ENCODE measurements at places on chromosomes 11 and 22. TPM values are rescaled to one million over a fixed set of nuclear protein-coding genes. Genes with fewer than 3 reads are reported as not detected.

PKP3 gene
- total RNA-seq: 382 TPM

PAK1 gene
- total RNA-seq: 31.1 TPM

C1QTNF4 gene
- 0.43 TPM for total RNA-seq

TH gene
- total RNA-seq: 0.48 TPM

ENTHD1 gene
- total RNA-seq: not detected

OR5B3 gene
- total RNA-seq: not detected

ESAM gene
- not detected for total RNA-seq

ZBTB16 gene
- total RNA-seq: 2.4 TPM

UFD1 gene
- total RNA-seq: 64.3 TPM

TMEM151A gene
- total RNA-seq: not detected

RAB38 gene
- total RNA-seq: 118 TPM

KCTD14 gene
- 6.0 TPM for total RNA-seq

TSSK2 gene
- total RNA-seq: not detected

SYT8 gene
- total RNA-seq: 1.9 TPM

OR52H1 gene
- total RNA-seq: 0.21 TPM

ARRB1 gene
- total RNA-seq: 0.64 TPM

LINC01488 gene
- not detected for total RNA-seq

CCDC87 gene
- 0.48 TPM for total RNA-seq

NAV2 gene
- total RNA-seq: 5.5 TPM

CHST1 gene
- under 0.01 TPM for total RNA-seq

CCDC15 gene
- total RNA-seq: 1.5 TPM

DSCAML1 gene
- not detected for total RNA-seq

GDPD4 gene
- total RNA-seq: not detected

MEI1 gene
- total RNA-seq: not detected

TMEM86A gene
- 2.7 TPM for total RNA-seq

TCN1 gene
- 3.9 TPM for total RNA-seq

TEAD1 gene
- 40.0 TPM for total RNA-seq

LGR4 gene
- 24.8 TPM for total RNA-seq

SCUBE2 gene
- total RNA-seq: not detected

OR52N4 gene
- not detected for total RNA-seq

OR51E2 gene
- under 0.01 TPM for total RNA-seq

APOL4 gene
- not detected for total RNA-seq

SPA17 gene
- total RNA-seq: 8.7 TPM
